ENCODE measurements at places on chromosomes 11 and 22.

GRCh38 chr11:1968454-1969002, 21.4 kb downstream of the MRPL23 start:
- no peak for DNase-seq

DNA sequence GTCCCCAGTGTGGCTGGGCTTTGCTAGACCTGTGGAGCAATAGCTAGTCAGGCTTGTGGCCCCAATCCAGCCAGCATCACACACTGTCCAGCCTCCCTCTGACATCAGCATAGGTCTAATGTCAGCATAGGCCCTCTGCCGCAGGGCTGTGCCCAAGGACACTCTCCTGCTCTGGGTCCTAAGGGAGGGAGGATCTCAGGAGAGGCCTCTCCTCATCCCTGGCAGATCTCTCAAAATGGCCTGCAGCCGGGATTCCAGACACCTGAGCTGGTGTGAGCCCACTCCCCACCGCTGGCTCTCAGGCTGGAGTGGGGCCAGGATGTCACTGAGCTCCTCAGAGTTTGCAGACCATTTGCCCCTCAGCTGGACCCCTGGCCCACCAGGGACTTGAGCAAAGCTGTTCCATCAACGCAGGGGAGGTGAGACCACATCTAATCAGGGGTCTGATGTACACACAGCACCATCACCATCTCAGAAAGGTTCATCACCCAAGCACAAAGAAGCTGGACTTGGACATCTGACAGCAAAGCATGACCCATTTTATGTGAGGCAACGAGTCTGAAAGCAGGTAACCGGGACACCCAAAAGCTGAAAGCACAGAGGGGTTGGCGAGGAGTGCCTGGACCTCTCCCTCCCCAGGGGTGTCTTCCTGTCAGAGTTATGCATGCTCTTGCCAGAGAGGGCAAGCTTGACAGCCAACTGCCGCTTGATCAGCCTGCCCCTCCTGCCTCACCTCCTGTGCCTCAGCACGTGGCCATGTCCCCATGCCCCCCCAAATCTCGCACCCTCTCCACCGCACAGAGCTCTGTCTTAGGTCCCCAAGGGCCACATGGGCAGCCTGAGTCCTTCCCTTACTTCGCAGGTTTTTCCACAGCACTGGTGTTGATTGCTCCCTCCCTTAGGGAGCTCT, 69.7 kb upstream of the SEPTIN5 start:
- DNase-seq = no peak

DNA sequence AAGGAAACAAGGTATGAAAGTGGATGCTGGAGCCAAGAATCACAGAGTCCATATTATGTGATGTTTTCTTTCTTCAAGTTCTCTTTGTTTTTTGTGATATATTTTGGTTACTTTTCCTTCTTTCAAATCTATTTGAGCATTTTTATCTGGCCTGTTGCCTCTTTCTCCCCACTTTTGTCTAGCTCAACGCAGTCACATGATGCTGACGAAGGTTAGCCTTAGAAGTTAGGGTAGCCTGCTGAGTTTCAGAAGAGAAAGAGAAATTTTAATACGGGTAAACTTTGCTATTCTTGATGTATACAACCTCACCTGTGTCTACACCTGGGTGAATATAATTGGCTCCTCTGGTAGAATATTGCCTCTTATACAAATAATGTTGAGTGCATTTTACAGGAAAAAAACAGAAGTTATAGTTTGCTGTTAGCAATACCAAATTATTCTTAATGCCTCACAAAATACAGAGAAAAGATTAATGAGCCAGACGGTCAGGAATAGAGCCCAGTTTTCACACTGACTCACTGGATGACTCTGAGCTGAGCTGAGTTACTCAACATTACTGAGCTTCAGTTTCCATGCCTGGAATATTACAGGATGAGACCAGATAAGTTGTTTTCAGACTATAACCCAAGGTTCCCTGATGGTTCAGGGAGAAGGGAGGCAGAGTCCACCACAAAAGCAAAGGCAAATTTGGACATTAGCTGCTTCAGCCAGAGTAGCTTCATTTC, 161.6 kb upstream of the BDNF start:
- no peak for DNase-seq

- DNase-seq = peak; percentile 30
These were observed 12.6 kb downstream of the PRSS23 start for GRCh38 chr11:86812981-86813380.

DNA sequence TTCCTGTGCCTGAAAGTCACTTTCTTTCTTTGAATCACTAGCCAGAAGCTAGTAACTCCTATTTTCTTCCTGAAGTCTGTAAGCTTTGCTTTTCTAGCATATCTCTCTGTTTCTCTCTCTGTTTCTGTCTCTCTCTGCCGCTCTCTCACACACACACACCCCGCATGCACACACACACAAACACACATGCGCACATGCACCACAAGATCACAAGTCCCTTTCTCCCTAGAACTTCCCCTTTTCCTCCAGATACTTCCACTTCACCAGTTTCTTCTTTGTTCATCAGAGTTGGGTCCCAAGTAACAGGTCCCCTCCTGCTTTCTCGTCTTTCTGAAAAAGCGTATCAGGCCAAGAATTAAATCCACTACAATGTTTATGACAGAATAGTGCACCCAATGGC, 148.5 kb upstream of the HSD17B12 start:
- no peak for DNase-seq

All from activated CD4-positive, alpha-beta T cell treated with anti-CD3 and anti-CD28 coated beads, Interleukin-10, Interleukin-2, amounts not matched to agents 100 ng/mL and 50 ng/mL, durations not matched to agents 16 hours and 8 hours (primary cell).